Fibroblast of gingiva (primary cell): ENCODE measurements at places on chromosomes 7 and 10.
A peak's percentile ranks its signal among the peaks of the same experiment; 100 is the strongest.

GRCh38 chr7:36348256-36348655 is 41.4 kb upstream of the ANLN start:
- DNase-seq, result peak; percentile 77

- no peak for DNase-seq
These were observed 314.6 kb downstream of the FRMD4A start for GRCh38 chr10:14016011-14016536.

- no peak for DNase-seq
These were observed 113.4 kb downstream of the REEP3 start for GRCh38 chr10:63634488-63635065.

DNA sequence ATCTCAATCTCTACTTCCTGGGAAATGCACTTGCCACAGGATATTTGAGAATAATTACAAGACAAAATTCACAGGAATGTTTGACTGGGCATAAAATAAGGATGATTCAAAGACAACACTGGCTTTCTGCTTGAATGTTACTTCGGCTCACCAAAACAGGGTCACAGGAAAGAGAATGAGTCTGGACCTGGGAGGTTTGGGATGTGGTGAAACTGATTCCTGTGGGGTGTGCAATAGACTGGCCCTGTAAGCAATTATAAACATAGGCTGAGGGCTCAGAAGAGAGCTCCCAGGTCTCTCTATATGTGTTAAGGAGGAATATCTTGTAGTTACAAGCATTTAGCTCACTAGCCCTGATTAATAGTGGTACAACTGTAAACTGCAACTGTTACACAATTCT is 613.9 kb upstream of the CELF2 start:
- DNase-seq, result no peak

- no peak for DNase-seq
These were observed 64.4 kb downstream of the CALML3 start for GRCh38 chr10:5589011-5589660.

DNA sequence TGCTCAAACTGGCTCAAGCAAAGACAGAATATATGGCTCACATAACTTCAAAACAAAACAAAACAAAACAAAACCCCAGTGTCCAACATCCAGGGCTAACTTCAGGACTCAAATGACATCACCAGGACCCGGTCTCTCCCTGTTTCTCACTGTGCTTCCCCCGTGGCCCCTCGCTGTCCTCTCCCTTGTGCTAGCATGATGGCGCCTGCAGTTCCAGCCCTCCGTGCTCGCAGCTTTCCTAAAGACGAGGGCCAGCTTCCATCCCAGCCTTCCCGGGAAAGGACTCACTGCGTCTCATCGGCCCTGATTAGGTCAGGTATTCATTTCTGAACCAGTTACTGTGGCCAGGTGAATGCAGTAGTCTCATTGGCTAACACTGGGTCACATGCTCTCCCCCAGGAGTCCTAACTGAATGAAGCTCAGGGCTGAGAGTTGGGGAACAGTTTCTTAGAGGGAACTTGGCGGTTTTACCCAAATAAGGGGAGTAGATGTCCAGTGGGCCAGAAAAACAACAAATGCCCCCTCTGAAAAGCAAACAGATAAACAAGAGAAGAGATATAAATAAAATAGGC is 33.0 kb upstream of the CTBP2 start:
- DNase-seq, result no peak

GRCh38 chr7:28808796-28809533 is 149.2 kb downstream of the TRIL start:
- DNase-seq, result peak; percentile 6

GRCh38 chr7:30799206-30799975 is 28.2 kb downstream of the MINDY4 start:
- peak; percentile 88 for DNase-seq

DNA sequence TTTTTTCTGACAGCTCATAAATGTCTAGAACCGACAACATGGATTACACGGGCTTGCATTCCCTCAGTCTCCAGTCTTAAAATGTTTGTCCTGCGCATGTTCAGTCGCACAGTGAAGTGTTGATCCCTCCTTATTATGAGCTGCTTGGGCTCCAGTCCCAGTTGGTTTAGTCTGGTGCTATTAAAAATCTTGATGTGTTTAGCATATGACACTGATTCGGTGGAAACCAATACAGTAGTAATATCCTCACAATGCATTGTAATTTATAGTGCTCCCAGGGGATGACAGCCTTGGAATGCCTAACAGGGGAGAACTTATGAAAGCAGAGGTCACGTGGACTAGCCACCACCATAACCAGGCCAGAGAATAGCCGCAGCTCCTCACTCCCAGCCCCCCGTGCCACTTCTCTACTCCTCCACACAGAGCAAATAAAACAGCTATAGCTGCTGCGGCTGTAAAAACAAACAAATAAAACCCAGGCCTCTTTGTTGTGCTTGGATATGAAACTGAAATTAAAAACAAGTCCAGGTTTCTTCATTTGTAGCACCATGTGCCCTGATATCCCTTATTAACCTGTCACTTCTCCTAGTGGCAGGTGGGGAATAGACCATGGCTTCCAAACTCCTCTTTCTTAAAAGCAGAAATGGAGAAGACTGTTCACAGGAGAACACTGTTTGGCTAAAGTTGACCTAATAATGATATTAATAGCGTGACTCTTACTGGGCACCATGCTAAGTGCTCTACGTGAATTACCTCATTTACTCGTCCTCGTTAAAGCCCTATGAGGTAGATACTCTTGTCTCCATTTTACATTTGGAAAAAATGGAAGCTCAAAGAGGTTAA is 7.7 kb downstream of the DPCD start:
- no peak for DNase-seq

DNA sequence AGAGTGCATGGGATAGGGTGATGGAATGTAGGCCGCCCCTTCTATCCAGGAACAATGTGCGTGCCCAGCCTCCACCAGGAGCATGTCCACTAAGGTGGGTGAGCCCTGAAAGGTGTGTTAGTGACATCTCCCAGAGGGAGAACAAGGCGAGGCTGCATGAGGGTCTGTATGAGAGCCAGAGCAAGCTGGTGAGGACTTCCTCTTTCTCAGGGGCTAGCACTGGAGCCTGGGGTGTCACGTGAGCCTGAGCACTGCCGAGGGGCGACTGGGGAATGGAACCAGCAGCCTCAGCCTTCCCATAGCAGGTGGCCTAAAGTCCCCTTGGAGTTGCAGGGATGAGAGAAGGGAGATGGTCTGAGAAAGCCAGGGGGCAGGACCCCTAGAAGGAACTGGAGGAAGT is 156.3 kb upstream of the COBL start:
- DNase-seq, result no peak

DNA sequence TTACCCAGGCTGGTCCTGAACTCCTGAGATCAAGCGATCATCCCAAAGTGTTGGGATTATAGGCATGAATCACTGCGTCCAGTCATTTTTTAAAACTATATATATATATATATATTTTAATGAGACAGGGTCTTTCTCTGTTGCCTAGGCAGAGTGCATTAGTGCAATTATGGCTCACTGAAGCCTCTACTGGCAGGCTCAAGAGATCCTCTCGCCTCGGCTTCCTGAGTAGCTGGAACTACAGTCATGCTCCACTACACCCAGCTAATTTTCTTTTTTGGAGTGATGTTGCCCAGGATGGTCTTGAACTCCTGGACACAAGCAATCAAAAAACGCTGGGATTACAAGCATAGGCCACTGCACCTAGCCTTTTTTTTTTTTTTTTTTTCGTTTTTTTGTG is 55.3 kb upstream of the KAT6B start:
- DNase-seq, result no peak

DNA sequence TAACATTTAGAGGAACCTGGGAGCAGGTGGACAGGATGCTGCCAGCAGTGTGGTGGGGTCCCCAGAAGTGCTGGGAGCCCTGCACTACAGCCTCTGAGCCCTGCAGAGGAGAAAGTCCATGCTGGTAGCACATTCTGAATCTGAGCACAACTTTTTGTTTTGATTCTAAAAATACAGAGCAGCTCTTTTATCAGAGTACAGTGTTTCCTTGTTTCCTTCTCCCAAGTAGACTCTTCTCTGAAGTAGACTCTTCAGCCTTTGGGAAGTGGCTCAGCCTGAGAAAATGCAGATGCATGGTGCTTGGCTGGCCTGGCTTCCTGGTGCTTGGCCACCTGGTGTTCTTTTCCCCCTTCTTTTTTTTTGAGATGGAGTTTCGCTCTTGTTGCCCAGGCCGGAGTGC is 9.1 kb downstream of the ADCY1 start:
- DNase-seq, result no peak

GRCh38 chr10:60733517-60733822 is 44.8 kb upstream of the CDK1 start:
- no peak for DNase-seq

GRCh38 chr10:15141136-15142054 is 27.1 kb downstream of the NMT2 start:
- DNase-seq, result no peak

GRCh38 chr10:90577569-90577968 is 280.3 kb downstream of the HTR7 start:
- no peak for DNase-seq

GRCh38 chr10:117535298-117536071 is 7.1 kb upstream of the EMX2 start:
- no peak for DNase-seq

- DNase-seq, result no peak
These were observed 32.1 kb downstream of the NRP1 start for GRCh38 chr10:33302208-33302829.

- no peak for DNase-seq
These were observed 256.6 kb downstream of the TNS3 start for GRCh38 chr7:47325337-47325736.

DNA sequence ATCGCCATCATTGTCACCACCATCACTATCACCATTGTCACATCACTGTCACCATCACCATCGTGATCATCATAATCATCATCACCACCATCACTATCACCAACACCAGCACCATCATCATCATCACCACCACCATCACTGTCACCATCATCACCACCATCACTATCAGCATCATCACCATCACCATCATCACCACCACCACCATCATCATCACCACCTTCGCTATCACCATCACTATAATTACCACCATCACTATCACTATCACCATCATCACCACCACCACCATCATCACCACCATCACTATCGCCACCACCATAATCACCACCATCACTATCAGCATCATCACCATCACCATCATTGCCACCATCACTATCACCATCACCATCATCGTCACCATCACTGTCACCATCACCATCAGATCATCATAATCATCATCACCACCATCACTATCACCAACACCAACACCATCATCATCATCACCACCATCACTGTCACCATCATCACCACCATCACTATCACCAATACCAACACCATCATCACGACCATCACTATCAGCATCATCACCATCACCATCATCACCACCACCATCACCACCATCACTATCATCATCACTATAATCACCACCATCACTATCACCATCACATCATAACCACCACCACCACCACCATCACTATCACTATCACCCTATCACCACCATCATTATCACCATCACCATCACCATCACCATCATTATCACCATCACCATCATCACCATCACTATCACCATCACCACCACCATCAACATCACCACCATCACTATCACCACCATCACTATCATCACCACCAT is 6.0 kb upstream of the GNA12 start:
- DNase-seq, result no peak

GRCh38 chr10:8102708-8103401 is 48.4 kb downstream of the GATA3 start:
- no peak for DNase-seq

DNA sequence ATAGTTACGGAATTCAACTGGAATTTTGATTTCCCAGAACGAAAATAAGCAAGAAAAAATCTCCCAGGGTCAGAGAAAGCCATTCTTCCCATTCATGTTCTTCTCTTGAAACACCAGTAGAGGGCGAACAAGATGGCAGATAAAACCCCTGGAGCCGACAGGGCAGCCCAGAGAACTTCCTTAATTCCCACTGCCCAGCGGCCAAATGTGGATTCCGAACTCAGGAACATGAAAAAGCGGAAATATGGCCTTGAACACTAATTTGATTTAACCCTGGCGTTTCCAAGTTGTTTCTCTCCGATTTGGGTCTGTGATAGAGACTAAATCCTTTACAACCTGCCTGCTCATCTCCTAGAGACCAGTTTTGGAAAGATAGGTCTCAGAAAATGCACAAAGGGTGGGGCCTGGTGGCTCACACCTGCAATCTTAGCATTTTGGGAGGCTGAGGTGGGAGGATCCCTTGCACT is 100.7 kb upstream of the WAC start:
- DNase-seq, result peak; percentile 62

DNA sequence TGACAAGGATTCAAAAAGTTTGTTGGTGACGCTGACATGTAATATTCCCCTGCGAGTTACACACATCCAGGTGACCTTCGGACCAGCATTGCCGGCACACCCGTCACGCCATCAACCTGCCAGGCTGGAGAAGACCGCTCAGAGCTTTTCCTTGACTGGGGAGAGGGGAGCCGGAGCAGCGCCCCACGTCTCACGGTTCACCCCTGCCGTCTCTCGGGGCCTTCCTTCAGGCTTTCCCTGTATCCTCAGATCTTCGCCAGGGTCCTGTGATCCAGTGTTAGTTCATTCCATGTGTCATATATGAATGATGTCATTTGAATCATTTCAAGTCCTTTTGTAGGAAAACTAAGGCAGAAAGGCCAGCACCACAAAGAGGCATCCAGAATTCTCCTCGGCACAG is 127.8 kb downstream of the MGMT start:
- DNase-seq, result no peak

DNA sequence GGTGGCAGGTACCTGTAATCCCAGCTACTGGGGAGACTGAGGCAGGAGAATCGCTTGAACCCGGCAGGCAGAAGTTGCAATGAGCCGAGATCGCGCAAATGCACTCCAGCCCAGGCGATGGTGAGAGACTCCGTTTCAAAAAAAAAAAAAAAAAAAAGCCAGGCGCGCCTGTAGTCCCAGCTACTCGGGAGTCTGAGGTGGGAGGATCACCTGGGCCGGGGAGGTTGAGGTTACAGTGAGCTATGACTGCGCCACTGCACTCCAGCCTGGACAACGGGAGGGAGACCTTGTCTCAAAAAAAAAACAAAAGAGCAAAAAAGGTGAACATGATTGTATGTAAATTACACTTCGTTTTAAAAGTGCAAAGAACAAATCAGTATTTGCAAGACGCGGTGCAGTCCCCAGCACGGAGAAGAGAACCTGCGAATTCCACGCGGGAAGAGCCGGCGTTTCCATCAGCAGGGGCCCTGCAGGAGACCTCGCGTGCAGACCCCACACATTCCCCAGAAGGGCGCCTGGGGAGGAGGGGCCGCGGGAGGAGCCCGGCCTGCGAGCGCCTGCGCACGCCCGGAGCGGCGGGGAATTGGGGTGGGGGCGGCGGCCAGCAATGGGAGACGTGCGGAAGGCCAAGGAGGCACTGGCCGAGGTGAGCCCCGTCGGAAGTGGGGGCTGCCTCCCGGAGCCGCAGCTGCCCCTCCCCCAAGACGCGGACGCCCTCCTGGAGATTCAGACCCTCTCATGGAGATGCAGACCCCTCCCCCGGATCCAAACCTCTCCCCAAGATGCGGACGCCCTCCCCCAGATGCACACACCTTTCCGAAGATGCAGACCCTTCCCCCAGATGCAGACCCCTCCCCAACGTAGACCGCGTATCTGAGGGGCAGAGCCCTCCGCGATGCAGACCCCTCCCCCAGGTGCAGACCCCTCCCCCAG is 16.7 kb upstream of the SUN1 start:
- DNase-seq, result no peak
